ENCODE measurements at places on chromosomes 2 and 18.

- no peak for DNase-seq
Measured at GRCh38 chr2:236973343-236973980, 112.2 kb upstream of the COPS8 start.

DNA sequence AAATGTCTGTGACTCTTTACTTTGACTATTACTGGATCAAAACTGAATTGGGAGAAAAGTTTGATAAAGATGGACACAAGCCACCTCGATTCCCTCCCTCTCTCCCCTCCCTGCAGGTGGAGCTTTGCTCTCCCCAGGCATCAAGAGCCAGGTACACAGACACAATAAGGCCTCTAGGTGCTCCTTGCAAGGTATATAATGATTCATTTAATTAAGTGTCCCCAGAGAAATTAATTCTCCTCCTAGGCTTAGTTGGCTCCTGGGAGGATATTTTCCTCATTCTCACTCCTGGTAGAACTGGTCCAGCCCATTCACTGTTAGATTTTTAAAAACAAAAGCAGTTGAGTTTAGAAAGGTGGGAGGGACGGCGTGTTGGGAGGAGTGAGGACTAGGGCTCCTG lies 352.4 kb upstream of the SMIM21 start:
- DNase-seq: no peak

DNA sequence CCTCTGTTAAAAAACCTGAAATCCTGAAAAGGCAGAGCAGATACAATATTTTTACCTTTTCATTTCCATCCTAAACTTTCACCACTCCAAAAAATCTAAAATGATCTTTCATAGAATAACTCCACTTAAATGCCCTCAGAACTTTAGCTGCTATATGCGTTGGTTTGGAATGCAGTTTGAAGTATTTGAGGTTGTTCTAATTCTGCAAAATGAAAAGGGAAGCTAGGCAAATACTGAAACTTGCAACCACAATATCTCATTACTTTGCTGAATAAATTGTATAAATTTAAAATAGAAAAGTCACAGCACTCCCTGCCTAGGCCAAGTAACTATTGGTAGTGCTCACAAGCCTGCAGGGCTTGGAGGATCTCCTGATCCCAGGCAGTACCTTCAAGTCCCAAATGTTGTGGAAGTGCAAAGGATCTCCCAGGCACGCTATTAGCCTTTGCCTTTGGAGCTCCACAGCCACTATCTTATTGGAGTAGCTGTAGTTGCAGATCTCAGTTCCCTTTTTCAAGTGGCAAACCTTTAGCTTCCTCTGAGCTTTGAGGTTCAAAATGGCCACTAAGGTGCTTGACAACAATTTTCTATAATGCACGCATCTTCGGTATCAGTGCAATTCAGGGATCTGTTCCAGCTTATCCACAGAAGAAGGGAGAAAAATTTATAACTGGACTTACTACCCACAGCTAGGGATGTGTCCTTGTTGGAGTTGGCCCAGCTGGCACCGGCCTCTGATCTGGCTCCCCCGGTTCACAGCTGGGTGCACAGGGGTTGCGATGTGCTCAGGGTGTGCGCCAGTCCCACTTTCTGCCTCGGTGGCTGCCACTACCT lies 43.4 kb upstream of the ANKRD62 start:
- no peak for DNase-seq

DNA sequence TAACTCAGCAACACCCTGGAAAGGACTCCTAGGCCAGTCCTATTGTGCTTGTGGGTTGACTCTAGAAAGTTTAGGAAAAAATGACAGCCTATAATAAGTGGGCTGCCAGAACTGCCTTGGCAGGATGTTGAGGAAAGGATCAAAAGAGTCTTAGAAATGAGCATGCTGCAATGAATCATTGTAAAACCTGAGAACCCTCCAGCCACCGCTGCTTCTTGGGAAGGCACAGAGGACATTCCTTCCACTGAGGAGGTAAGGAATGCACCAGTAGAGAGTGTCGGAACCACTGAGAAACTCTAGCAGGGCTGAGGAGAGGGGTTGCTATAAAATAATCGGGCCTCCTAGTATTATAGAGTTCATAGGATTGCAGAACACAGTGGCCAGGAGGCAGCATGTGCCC lies 146.7 kb upstream of the SMIM21 start:
- DNase-seq: no peak

- DNase-seq: no peak
Measured at GRCh38 chr2:158717366-158718195, 77.5 kb upstream of the DAPL1 start.

GRCh38 chr2:218957671-218958070 lies 1.8 kb upstream of the CDK5R2 start:
- DNase-seq: no peak

GRCh38 chr2:100527440-100528015 lies 35.3 kb upstream of the PDCL3 start:
- no peak for DNase-seq

- DNase-seq: no peak
Measured at GRCh38 chr2:74714691-74715080, 60.6 kb downstream of the SEMA4F start.
